ENCODE measurements at places on chromosomes 4 and X. TPM values are rescaled to one million over a fixed set of nuclear protein-coding genes. Genes with fewer than 3 reads are reported as not detected.

ATP1B4 gene
- not detected for total RNA-seq

DNA sequence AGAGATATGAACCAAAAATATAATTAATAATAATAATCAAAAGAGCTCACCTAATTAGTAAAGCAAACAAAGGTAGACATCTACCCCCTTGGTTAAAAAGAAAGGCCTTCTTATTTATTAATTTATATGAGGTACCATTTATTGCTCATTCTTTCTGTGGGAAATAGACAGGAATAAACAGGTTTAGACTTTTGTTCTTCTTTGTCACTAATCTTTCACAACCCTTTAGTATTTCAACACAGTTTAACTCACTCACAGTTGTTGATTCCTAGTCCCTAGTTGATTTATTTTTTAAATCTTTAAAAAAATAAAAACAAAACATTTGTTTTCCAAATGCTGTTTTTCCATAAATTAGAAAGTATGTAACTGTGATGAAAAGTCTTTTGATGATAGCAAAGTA lies 5.6 kb downstream of the PPARGC1A start:
- no peak for DNase-seq

- DNase-seq = no peak
These were observed 16.2 kb downstream of the NOP14 start for GRCh38 chr4:2946812-2947600.

CLDN22 gene
- not detected for total RNA-seq

DNA sequence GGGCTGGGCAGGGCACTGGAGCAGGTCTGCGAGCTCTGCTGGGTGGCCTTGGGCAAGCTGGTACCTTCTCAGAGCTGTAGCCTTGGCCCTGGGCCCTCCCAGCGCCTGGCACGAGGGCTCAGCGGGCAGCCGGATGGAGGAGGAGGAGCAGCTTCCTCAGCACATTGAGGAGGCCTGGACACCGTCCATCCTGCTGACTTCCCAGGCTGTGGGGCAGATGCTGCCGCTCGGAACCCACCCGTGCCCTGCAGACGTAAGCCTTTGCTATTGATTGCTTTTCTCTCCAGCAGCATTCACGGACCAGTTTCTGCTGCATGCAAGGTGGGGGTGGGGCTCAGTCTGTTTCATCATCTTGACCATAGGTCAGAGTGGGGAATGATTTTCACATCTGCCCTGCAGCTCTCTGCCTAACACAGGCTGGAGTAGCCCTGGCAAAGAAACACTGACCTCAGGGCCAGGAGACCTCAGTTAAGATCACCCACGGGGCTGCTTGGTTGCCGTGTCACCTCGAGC lies 80.7 kb upstream of the PSAPL1 start:
- no peak for DNase-seq
